ENCODE measurements at places on chromosomes 1 and 21.

GRCh38 chr1:82640352-82640751, 839.6 kb downstream of the ADGRL2 start:
- DNase-seq = no peak

DNA sequence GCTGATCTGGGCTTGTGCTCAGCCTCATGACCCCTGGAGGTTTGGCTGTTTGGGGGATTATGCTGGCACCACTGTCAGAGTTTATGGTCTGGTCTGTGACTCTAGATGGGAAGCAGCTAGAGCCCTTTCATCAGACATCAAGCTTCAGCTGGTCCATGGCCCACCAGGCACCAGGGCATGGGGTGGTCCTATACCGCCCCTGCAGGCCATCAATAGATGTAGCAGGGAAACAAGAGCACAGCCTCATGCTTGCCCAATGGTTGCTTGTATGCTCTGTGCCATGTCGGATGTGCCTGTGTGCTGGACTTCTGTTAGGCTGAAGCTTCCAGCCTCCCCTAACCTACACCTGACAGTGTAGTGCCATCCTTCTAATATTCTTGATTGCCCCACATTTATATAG, 71.1 kb upstream of the CD34 start:
- DNase-seq = peak; percentile 59

- no peak for DNase-seq
Measured at GRCh38 chr1:59266180-59266926, 30.5 kb upstream of the FGGY start.

GRCh38 chr1:205368478-205368877, 11.8 kb upstream of the KLHDC8A start:
- no peak for DNase-seq

GRCh38 chr1:60402216-60402615, 328.6 kb upstream of the C1orf87 start:
- DNase-seq = no peak
